ENCODE measurements at places on chromosomes 7 and 10.

DNA sequence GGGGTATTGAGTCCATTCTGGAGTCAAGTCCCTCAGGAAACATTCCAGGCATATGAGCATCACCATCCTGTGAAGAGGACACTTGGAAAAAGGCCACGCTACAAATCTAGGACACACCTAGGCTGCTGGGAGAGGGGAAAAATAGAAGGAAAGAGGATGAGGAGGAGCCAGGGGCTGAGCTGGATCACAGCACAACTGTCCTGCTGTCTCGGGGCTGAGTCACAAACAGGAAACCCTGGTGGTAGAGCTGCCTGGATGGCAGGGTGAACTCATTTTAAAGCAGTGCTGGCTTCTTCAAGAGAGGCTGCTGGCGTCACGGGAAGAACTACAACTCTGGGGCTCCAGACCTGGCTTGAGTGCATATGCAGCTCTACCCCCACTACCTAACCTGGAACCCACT lies 151.5 kb downstream of the RNF216 start:
- no peak for DNase-seq

GRCh38 chr7:106646256-106646655 lies 14.7 kb downstream of the CCDC71L start:
- DNase-seq = no peak

- DNase-seq = no peak
Observed at GRCh38 chr10:124650263-124650662, 93.9 kb downstream of the FAM53B start.

DNA sequence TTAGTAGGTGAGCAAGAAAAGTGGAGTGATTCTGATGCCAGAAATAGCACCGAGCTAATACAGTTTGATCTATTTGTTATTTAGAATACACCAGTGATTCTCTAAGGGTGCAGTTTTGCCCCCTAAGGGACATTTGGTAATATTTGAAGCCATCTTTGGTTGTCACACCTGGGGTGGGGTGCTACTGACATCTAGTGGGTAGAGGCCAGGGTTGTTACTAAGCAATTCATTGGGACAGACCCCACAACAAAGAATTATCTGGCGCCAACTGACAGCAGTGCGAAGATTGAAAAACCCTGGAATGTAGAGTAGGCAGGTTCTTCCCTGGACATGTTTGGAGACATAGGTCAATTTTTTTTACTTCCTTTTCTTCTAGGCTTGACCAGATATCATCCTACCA lies 14.6 kb downstream of the PALS2 start:
- DNase-seq = no peak

GRCh38 chr7:136509466-136509865 lies 359.0 kb upstream of the CHRM2 start:
- no peak for DNase-seq

DNA sequence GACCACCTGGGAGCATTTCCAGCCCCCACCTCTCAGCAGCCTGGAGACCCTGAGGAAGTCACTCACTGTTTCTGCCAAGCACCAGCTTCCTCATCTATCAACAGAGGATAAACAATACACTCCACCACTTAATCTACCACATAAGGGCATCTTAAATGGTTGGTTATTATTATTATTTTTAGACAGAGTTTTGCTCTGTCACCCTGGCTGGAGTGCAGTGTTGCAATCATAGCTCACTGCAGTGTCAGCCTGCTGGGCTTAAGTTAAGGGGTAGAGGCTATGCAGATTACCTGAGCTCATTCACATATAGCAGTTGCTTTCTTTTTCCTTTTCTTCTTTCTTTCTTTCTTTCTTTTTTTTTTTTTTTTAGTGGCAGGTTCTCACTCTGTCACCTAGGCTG lies 59.5 kb upstream of the ELN start:
- DNase-seq = no peak

- no peak for DNase-seq
Observed at GRCh38 chr7:40746841-40747556, 612.2 kb downstream of the SUGCT start.

- DNase-seq = no peak
Observed at GRCh38 chr10:43229208-43230061, 37.4 kb downstream of the RASGEF1A start.

DNA sequence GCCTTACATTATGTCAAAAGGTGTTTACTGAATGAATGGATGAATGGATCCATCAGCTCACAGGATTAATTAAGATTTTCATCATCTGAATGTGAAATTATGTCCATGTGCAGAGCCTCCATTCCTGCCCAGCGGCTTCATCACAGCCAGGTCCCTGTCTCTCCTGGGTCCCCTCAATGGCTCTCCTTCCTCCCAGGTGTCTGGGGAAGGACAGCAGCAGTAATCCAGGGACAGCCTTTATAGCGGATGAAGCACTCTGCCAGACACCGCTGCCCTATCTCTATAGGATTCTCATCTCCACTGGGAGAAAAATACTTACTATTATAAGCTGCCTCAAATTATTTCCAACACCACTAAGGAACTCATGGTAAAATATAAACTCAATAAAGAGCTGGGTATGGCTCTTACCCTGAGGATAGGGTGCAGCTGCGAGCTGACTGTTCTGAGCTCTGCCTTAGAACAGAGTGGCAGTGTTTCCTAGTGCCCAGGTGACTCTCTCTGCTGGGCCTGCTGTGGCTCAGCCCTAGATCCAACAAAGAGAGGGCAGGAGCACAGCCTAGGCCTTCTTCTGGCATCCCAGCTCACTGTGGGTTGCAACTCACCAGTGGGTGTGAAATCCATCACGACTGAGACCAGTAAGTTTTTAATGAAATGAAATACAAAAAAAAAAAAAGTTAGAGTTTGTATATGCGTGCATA lies 38.3 kb downstream of the GPRIN2 start:
- no peak for DNase-seq

GRCh38 chr10:29809383-29809782 lies 174.6 kb upstream of the SVIL start:
- DNase-seq = no peak

DNA sequence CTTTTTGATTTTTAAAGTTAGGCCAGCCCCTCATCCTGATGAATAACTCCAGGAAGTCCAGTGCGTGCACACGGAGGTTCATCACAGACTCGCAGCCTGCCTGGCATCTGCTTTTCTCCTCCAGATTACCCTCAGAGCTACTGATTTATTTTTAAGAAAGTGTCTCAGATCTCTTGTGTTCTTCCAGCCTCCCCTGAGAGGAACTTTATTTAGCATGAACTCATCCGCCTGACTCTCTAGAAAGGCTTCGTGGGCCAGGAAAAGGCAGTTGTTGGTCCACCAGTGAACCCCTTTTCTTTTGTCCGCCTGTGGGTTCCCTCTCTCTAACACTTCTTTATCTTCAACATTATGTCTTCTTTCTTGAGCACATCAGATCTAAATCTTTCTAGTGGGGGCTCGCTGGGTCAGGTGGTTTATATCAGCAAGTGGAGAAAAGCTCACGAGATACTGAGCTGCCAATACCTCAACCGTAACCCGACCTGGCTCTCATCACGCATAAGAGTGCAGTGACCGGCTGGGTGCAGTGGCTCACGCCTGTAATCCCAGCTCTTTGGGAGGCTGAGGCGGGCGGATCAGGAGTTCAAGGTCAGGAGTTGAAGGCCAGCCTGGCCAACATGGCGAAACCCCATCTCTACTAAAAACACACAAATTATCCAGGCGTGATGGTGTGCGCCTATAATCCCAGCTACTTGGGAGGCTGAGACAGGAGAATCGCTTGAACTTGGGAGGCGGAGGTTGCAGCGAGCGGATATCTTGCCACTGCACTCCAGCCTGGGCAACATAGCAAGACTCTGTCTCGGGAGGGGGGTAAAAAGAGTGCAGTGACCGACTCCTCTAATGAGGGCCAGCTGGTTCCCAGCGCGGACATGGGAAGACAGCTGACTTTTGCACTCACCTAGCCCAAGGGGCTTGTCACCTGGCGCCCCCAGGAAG lies 162.3 kb downstream of the CCDC3 start:
- DNase-seq = no peak

- DNase-seq = no peak
Observed at GRCh38 chr10:49355221-49355620, 40.7 kb downstream of the DRGX start.

DNA sequence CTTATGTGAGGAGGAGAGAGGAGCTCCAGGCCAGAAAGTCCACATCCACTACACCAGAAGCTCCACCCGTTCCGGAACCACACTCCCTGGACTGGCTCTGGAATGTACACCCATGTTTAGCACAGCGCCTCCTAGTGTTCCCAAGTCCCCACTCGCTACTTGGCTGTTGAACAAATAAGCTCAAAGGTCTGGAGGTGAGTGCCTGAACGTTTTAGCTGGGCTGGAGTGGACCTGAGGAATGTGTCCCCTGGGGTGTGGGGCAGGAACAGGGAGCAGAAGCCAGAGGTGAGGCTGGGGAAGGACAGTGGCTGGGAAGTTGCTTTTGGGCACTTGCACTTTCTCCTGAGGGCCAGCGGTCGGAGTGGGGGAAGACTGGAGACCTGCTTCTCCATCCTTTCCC lies 164.1 kb upstream of the CDCA7L start:
- DNase-seq = no peak

DNA sequence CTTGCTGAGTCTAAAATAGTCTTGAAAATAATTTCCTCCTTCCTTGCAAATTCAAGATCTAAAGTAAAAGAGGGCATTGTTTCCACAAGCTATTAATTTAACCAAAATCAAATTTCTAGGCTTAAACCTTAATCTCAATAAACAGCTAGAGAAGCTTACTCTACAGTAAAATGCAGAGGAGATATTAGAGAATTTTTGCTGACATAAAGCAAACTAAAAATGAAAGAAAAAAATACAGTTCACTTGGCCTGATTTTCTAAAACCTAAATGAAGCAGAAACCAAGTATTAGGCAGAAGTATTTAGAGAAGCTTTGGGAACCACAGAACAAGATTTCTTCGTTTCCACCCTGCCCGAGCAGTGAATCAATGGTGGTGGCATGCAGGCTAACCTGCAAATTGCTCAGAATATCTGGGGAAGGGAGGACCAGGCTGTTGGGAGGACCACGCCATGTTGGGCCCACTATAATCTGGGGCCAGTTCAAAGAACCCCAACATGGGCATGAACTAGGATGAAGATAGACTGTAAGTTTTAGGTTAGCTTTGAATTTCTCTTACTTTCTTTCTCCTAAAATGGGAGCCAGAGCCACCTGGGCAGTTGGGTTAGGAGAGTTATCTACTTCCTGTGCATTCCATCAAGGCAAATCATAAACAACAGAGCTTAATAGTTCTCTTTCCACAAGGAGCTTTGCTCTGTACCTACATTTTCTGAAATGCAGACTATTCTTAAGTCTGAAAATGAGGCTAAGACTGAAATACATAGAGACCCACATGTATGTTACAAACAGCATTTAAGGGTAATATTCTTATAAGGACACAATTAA lies 4.1 kb downstream of the LAMB1 start:
- no peak for DNase-seq

DNA sequence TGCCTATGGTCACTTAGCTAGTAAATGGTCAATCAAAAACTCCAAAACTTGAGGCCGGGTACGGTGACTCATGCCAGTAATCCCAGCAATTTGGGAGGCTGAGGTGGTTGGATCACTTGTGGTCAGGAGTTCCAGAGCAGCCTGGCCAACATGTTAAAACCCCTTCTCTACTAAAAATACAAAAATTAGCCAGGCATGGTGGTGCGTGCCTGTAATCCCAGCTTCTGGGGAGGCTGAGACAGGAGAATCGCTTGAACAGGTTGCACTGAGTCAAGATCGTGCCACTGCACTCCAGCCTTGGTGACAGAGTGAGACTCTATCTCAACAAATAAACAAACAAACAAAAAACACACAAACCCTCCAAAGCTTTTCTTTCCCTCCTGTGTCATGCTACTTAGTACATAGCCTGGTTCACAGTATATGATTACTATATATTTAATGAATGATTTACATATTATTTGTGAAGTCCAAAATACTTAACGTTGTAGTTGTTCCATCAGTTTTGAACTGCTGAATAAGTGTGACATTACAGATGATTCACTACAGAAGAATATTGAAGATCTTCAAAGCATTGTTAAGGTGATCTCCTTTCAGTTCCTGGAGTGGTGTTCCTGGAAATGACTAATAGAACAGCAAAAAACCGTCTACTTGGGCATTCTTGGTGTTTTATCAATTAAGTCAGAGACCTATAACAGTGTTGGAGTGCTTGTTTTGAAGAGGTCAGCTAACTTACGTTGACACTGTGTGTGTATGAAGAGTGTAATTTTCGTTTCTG lies 72.9 kb downstream of the ADK start:
- DNase-seq = no peak

GRCh38 chr7:90945104-90945787 lies 319.0 kb upstream of the FZD1 start:
- DNase-seq = no peak

DNA sequence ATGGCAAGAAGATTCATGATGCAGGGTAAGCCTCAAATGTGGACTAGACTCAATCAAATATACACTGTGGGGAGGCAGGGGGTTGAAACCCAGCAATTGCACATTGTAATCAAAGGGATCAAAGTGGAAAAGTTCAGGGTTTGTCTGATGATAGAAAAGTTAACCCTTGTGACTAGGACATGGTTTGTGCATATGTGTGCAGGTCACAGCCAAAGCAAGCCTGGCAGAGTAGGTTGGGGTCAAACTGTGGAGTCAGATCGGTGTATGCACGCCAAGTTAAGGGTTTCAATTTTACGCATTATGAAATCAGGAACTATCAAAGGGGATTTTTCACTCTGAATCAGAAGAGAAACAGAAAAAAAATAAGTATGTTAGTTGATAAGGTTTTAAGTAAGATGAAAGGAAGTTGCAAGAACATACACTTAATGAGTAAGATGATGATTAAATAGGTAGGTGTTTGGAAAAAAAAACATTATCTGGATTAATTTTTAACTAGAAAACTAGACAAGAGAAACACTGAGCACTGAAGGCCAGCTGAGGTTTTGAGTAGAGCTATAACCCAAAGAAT lies 188.3 kb downstream of the DGKB start:
- DNase-seq = peak; percentile 23

DNA sequence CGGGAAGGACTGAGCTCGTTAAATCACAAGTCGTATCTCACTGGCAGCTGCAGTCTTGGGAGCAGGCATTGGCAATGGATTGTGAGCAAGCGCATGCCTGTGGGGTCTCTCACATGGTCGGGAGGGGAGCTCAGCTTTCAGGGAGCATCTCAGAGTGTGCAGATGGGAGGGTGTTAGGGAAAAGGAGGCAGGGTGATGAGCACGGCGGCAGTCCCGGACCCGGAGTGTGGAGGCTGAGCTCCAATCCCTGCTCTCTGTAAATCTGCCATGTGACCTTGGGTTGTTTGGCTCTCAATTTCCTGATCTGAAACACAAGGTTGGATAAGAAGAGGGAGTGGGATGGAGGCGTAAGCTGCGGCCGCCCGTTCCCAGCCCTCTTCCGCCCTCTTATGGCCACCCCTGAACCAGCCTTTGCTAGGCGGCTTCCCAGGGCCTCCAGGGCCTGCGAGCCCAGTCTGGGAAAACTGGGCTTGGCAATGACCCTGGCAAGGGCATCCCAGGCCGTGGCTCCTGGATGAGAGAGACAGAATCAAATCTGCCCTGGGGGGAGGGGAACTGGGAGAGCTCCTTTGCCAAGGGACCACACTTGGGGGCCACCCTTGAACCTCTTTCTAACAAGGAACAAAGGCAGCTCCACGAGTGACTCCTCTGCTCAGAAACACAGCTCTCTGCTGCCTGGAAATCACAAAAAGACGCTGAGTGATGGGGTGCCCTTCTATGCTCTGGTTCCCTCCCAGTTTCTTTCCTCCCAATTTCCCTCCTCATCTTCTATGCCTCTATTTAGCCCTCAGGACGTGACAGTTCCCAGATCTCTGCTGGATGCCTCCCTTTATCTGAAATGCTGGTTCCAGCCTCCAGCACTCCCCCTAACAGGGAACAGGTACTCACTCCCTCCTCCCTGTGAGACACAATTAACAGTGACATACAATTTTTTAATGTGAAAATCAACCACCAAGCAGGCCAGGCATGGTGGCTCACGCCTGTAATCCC lies 41.7 kb upstream of the LOXL4 start:
- peak; percentile 77 for DNase-seq

- no peak for DNase-seq
Observed at GRCh38 chr7:22601812-22602565, 102.0 kb upstream of the STEAP1B start.
